ENCODE measurements at places on chromosomes 12 and 14.

GRCh38 chr14:65303190-65303898 is 109.2 kb upstream of the FUT8 start:
- peak; percentile 50 for DNase-seq

DNA sequence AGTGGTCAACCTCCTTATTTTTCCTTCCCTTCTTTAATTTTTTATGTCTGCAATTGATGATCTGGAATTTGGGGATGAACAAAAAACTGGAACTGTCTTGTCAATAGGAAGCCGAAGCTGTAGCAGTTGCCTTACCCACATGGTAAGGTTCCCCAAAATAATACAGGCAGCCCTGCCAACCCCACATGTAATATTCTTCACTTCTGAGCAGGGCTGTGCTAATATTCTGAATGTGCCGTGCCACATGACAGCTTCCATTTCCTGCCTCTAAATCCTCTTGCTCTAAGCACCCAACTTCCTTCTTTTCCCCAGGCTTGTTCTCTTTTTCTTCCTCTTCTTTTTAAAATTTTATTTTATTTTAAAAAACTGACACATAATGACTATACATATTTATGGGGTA is 39.6 kb downstream of the GPATCH2L start:
- DNase-seq: no peak

DNA sequence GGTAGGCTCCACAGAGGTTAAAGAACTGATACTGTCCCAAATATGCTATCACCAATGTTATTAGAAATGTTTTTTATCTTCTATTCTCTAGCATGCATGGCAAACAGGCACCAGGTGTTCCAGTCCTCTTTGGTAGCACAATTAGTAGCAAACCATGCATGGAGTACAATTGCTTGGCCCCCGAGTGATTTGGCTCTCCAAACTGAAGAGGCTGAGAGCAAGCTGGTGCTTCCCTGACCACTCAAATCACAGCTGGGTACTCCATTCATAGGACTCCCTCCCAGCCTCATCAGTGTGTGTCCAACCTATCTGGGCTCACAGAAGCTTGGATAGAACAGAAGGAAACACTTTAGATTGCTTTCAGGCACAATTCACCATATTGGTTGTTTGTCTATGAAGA is 93.4 kb downstream of the DIO2 start:
- DNase-seq: no peak

GRCh38 chr12:6241495-6241894 is 41.3 kb downstream of the CD9 start:
- no peak for DNase-seq

DNA sequence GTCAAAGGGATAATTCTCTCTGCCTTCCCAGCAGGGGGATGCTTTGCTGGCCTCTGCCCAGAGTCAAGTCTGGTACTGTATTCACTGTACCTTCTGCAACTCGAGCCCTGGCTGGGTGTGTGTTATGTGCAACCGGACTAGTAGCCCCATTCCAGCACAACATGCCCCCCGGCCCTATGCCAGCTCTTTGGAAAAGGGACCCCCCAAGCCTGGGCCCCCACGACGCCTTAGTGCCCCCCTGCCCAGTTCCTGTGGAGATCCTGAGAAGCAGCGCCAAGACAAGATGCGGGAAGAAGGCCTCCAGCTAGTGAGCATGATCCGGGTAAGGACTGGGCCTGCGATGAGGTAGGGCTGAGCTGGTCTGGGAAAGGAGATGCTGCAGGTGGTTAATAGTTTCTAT is 3.3 kb downstream of the RNF31 start:
- no peak for DNase-seq
